ENCODE measurements at places on chromosomes 2 and 18. TPM values are rescaled to one million over a fixed set of nuclear protein-coding genes. Genes with fewer than 3 reads are reported as not detected.

The POTEJ gene
- 0.04 TPM for total RNA-seq

The KLHL29 gene
- total RNA-seq: not detected

The THAP4 gene
- 68.2 TPM for total RNA-seq

The GPAT2 gene
- total RNA-seq: not detected

The DES gene
- not detected for total RNA-seq

The RAB6C gene
- not detected for total RNA-seq

The KIF1A gene
- total RNA-seq: not detected

The XDH gene
- not detected for total RNA-seq
